ENCODE measurements at places on chromosomes 4 and X. TPM values are rescaled to one million over a fixed set of nuclear protein-coding genes. Genes with fewer than 3 reads are reported as not detected.
A peak's percentile ranks its signal among the peaks of the same experiment; 100 is the strongest.

- H3K4me1 ChIP-seq: peaks cover 27% of the 10 kb centered on the region
- no peak overlapping the region for H3K27ac ChIP-seq
- H3K4me3 ChIP-seq: no peak overlapping the region
- H3K36me3 ChIP-seq: peaks cover 22% of the 10 kb centered on the region
These were observed 27.5 kb upstream of the CPLX1 start for GRCh38 chr4:853416-853781.

GRCh38 chr4:143356493-143356892 lies 19.8 kb downstream of the GAB1 start:
- H3K4me3 ChIP-seq: no peak overlapping the region
- no peak overlapping the region for H3K27ac ChIP-seq
- H3K36me3 ChIP-seq: no peaks in the 10 kb centered on the region
- H3K27me3 ChIP-seq: no peaks in the 10 kb centered on the region

- H3K4me3 ChIP-seq: no peak overlapping the region
- no peaks in the 10 kb centered on the region for H3K36me3 ChIP-seq
- H3K4me1 ChIP-seq: no peaks in the 10 kb centered on the region
These were observed 26.2 kb upstream of the ARHGEF6 start for GRCh38 chrX:136806891-136807410.

- peaks cover 2% of the 10 kb centered on the region for H3K4me1 ChIP-seq
- no peak overlapping the region for H3K4me3 ChIP-seq
- DNase-seq: peak; percentile 49
- peaks cover 13% of the 10 kb centered on the region for H3K27me3 ChIP-seq
These were observed 2.1 kb downstream of the GPR101 start for GRCh38 chrX:137031517-137032340.

DNA sequence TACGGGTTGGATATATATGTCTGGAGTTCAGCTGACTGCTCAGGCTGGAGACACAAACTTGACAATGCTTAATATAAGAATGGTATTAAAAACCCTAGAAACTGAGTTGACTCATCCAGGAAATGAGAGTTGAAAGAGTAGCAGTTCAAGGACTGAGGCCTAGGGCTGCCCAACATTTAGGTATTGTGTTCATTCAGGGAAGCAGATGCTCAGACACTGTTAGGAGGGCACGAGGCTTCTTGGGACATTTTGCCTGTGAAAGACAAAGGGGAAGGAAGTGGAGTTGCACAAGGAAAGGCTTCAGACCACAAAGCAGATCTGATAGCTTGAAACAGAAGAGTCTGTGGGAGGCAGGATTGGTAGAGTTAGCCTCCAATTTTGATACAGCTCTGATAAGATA lies 52.0 kb upstream of the HS3ST1 start:
- peaks cover 2% of the 10 kb centered on the region for H3K27me3 ChIP-seq
- no peaks in the 10 kb centered on the region for H3K4me1 ChIP-seq
- DNase-seq: no peak
- H3K36me3 ChIP-seq: no peaks in the 10 kb centered on the region
- H3K4me3 ChIP-seq: no peak overlapping the region
- H3K27ac ChIP-seq: no peak overlapping the region

GRCh38 chrX:15493118-15493962 lies at the start of gene PIR:
TSS of gene PIR (minus strand) at chrX:15493333. CDS start at chrX:15491257, 2,076 bp downstream.
- no peaks in the 10 kb centered on the region for H3K4me1 ChIP-seq
- peak; percentile 80 for DNase-seq
- no peaks in the 10 kb centered on the region for H3K36me3 ChIP-seq
- no peak within 1 kb of the TSS for H3K27ac ChIP-seq
- peak within 1 kb of the TSS; percentile 83 for H3K4me3 ChIP-seq

DNA sequence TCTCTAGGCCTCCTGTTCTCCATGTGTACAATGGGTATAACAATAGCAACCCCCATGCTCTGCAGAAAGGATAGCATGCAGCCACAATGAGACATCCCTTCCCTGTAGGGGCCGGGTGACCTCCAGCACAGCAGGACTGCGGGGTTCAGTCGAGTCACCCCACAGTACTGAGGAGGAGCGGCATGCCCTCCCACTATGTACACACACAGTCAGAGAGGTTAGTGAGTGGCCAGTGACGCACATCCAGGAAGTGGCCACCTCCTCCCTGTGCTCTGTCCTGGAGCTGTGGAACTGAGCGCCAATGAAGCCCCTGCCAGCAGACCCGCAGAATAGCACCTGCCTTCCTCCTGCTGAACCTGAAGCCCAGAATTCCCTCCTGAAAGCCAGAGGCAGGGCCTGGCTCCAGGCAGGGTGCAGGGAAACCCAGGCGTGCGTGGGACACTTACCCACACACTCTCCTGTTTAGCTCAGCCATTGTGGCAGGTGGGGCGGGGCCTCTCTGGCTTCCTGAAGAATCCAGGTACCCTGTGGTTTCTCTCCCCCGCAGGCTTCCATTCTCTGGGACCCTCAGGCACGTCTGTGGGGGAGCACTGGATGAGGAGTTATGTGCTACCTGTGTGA lies 50.0 kb downstream of the WFS1 start:
- H3K27ac ChIP-seq: no peak overlapping the region
- H3K4me1 ChIP-seq: peaks cover under 1% of the 10 kb centered on the region
- H3K27me3 ChIP-seq: peaks cover 3% of the 10 kb centered on the region
- no peak for DNase-seq

- H3K27me3 ChIP-seq: no peaks in the 10 kb centered on the region
- H3K4me3 ChIP-seq: no peak overlapping the region
- H3K36me3 ChIP-seq: no peaks in the 10 kb centered on the region
- no peaks in the 10 kb centered on the region for H3K4me1 ChIP-seq
These were observed 10.8 kb upstream of the TMPRSS11B start for GRCh38 chr4:68256284-68256683.

GRCh38 chr4:139300431-139301112 lies 733 bp upstream of the NAA15 start:
- H3K4me3 ChIP-seq: peak overlapping the region; percentile 100
- H3K36me3 ChIP-seq: peaks cover 5% of the 10 kb centered on the region
- peaks cover 6% of the 10 kb centered on the region for H3K27me3 ChIP-seq
- peaks cover 10% of the 10 kb centered on the region for H3K4me1 ChIP-seq

DNA sequence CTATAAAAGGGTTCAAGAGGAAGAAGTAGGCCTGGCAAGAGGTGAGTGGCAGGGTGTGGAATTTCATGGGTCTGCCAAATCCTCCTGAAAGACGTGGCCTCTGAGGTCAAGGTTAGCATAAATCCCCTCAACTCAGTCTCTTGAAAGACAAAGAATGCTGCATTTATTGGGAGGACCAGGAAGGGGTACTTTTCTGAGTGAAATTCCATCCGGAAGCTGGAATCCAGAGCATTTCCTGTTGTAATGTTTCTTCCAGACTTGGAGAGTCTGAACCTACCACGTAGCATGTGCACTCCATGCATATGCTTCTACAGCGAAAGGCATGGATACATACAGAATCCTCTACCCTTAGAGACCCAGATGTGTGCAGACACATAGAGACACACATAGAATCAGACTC lies 13.4 kb upstream of the FGD1 start:
- H3K4me1 ChIP-seq: no peaks in the 10 kb centered on the region
- peaks cover 4% of the 10 kb centered on the region for H3K36me3 ChIP-seq
- H3K27me3 ChIP-seq: no peaks in the 10 kb centered on the region
- H3K27ac ChIP-seq: no peak overlapping the region
- H3K4me3 ChIP-seq: no peak overlapping the region

Gene EGFL6
- not detected for total RNA-seq

Gene CT45A3
- not detected for total RNA-seq

Gene GAGE12F
- not detected for total RNA-seq

Gene IL15
- total RNA-seq: not detected

Gene HTN1
- total RNA-seq: not detected
